ENCODE measurements at places on chromosomes 13 and 19. TPM values are rescaled to one million over a fixed set of nuclear protein-coding genes. Genes with fewer than 3 reads are reported as not detected.

Gene CHMP2A
- polyA plus RNA-seq = 160 TPM

Gene CEACAM16
- not detected for polyA plus RNA-seq

Gene AMH
- 0.15 TPM for polyA plus RNA-seq

Gene ZNF112
- not detected for polyA plus RNA-seq

Gene PRKCSH
- 77.5 TPM for polyA plus RNA-seq

Gene PLIN4
- 0.15 TPM for polyA plus RNA-seq

Gene MED26
- polyA plus RNA-seq = 5.3 TPM

Gene ZNF564
- polyA plus RNA-seq = 16.2 TPM

Gene KMT5C
- 2.3 TPM for polyA plus RNA-seq

Gene CTXN1
- polyA plus RNA-seq = not detected

Gene AKAP8L
- polyA plus RNA-seq = 99.6 TPM

Gene ZNF836
- 14.0 TPM for polyA plus RNA-seq

Gene KCNRG
- 0.80 TPM for polyA plus RNA-seq

Gene GATAD2A
- 16.6 TPM for polyA plus RNA-seq

Gene KLK15
- polyA plus RNA-seq = not detected
